ENCODE measurements at places on chromosomes 16 and 17. TPM values are rescaled to one million over a fixed set of nuclear protein-coding genes. Genes with fewer than 3 reads are reported as not detected.

GRCh38 chr16:1208239-1208830, 16.7 kb downstream of the TPSG1 start:
- no peak for DNase-seq

GRCh38 chr16:1992704-1993317, 3.0 kb downstream of the SYNGR3 start:
- peak; percentile 13 for DNase-seq

DNA sequence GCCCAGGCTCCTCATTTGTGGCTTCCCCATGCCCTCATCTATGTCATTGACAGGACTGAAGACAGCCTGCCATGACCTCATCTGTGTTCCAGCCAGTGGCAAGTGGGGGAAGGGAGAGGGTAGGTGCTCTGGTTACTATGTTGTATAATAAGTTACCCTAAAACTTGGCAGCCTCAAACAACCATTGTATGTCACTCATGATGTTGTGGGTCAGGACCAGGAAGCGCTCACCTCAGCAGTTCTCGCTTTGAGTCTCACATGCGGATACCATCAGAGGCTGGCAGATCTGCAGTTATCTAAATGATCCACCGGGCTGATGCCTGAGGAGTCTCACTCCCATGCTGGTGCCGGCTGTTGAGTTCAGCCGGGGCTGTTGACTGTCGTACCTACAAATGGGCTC, 89.0 kb upstream of the TMEM97 start:
- DNase-seq = no peak

- peak; percentile 87 for DNase-seq
Observed at GRCh38 chr17:7703584-7704479, 1.2 kb upstream of the EFNB3 start.

DNA sequence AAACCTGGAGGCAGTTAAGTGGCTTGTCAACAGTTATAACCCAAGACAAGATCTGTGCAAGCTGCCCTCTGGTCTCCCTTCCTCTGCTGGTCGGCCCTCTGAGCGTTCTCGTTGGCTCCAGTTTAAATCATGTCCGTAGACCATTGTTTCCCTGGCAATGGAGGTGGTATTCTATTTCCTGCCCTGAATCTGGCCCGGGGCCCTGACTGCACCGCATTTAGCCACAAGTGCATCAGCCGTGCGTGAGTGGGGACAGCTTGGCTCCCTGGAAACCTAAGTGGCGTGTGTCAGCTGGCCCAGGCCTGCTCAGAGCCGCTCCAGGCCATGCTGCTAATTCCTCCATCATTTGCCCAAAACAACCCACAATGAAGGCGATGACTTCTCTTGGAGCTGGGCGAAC, 15.0 kb upstream of the MYLK3 start:
- peak; percentile 75 for DNase-seq

DNA sequence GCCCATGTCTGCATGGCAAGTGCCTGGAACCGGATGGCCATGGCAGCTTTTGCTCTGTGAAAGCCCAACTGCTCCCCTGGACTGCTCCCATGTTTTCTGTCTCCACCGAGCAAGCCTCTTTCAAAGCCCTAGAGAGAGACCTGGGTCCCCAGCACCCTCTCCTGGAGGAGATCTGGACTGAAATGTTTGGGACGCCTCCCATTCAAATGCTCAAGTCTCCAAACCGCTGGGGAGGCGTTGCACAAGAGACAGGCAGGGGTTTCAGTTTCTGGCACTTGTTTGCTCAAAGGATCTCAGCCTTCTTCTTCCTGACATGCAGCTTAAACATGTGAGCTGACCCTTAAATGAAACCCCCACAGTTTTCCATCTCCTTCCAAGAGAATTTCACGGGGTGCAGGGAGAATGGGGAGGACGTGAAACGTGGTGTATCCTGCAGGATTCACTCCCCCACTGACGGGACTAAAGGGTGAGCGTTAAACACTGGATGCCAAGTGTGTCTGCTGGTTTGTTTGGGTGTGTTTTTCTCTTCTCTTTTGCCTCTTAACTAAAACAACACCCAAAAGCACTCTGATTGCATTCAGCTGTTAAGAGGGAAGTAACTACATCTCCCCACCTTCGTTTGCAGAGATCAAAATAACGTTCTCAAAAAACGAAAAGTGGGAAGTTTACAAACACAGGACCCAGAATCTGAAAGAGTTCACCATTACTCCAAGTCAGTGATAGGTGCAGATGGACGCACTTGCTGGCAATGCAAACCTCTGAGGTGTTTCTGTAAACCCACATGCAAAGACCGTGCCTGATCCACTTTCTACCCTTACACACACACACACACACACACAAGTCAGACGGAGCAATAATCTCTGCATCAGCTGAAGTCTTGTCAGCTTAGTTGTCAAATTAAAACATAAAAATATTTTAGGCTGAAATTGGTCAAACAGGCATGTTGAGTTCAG, 256.9 kb downstream of the C16orf95 start:
- peak; percentile 64 for DNase-seq

DNA sequence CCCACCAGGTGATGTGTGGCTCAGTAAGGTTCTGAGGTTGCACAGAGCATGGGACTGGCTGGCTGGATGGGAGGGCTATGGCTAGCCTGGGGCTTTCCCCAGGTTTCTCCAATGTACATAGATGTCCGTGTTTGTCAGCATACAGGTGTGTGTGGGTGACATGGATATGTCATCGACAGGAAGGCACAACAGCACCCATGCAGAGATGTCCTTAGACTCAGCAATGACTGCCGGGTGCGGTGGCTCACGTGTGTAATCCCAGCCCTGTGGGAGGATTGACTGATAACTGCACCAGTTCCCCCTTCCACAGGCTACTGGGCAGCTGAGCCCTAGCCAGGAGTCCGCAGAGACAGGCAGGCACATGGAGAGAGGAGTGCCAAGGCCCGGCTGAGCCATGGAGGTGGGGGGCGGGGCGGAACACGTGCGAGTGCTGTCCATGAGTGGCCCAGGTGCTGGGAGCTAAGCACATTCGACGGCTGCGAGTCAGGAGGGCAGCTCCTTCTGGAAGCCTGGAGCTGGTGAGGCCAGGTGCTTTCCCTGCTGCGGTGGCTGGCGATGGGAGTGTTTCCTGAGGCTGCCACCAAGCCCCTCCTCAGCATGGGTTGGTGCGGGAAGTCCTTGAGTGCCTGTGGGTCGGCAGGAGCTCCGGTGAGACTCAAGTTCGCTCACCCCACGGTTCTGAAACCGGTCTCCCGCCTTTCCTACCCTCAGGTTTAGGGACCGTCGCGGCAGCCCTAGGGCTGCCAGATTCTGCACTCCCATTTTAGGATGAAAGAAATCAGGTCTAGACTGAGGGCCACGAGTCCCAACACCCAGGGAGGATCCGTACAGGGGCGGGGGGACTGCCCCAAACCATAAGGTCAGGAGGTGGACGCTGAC, 858 bp upstream of the ASPSCR1 start:
- peak; percentile 23 for DNase-seq

GRCh38 chr17:14950216-14950615, 314.9 kb downstream of the PMP22 start:
- no peak for DNase-seq

DNA sequence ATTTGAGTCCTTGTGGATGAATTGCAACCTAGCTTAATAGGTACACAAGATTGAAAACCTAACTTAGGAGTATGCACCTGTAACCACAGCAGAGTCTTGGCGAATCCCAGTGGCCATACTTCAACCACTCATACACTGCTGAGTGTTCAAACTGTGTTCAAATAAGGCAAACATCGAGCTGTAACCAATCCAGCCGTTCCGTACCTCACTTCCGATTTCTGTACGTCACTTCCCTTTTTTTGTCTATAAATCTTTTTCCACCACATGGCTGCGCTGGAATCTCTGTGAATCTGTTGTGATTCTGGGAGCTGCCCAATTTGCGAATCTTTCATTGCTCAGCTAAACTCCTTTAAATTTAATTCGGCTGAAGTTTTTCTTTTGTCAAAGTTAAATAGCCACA, 190.6 kb downstream of the MAF start:
- no peak for DNase-seq

GRCh38 chr17:30421592-30421991, 42.9 kb downstream of the CPD start:
- DNase-seq = no peak

DNA sequence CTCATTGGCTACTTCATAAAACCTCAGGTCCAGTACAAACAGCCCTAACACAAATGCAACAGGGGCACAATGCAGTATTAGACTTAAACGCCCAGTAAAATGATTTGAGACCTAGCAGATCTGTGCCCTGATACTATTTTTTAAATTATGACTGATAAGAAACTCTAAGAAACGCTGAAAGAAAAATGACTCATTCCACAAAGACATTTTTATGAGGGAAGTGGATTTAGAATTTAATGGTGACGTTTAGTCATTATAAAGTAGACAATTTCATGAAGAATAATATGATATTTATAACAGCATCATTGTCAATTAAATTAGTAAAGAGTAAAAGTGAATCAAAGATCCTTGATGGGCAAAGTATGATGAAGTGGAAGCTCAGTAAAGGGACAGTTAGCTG, 80.4 kb upstream of the DHX40 start:
- DNase-seq = no peak

DNA sequence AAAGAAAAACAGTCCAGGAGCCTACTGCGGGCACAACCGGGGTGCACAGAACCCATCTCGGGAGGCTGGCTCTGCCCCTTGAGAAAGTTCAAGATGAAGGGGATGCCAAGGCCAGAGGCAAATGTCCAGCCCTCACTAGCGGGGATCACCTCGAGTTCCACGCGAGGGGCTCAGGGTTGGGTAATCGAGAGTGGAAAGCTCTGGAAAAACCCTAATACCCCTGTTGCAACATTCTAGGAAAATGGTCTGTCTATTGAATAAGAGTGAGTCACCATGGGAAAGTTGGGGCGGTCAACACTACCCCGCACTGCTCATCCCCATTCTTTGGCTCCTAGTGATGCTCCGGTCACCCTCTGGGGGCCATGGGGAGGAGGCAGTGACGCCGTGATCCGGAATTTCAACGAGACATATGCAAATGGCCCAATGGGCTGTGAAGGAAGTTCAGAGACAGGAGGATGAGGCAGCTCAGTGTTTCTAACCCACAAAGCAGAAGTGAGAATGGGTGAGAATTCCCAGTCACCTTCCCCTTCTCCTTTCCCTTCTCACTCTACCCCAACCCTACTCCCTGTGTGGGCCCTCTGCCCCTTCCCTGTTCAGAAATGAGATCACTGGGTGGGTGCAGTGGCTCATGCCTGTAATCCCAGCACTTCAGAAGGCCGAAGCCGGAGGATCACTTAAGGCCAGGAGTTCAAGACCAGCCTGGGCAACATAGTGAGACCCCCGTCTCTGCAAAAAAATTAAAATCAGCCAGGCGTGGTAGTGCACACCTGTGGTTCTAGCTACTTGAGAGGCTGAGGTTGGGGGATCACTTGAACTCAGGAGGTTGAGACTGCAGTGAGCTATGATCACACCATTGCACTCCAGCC, 22.4 kb downstream of the SOCS3 start:
- DNase-seq = no peak

- no peak for DNase-seq
Observed at GRCh38 chr17:74345433-74346241, 16.0 kb downstream of the BTBD17 start.

Gene ZNF423
- total RNA-seq = 22.5 TPM
